ENCODE measurements at places on chromosomes 11 and 22. TPM values are rescaled to one million over a fixed set of nuclear protein-coding genes. Genes with fewer than 3 reads are reported as not detected.

OR5P2 gene
- not detected for total RNA-seq

SCGB1D4 gene
- not detected for total RNA-seq

IGLL1 gene
- total RNA-seq = not detected

MAPK11 gene
- 10.4 TPM for total RNA-seq

GAL3ST3 gene
- not detected for total RNA-seq

AQP11 gene
- 0.27 TPM for total RNA-seq

GLB1L3 gene
- not detected for total RNA-seq

MIOX gene
- total RNA-seq = 0.63 TPM

ANKK1 gene
- 1.3 TPM for total RNA-seq

OR9I1 gene
- total RNA-seq = not detected

TRIM5 gene
- 28.6 TPM for total RNA-seq

PRRG4 gene
- 1.2 TPM for total RNA-seq

STK33 gene
- 0.20 TPM for total RNA-seq

DMC1 gene
- 0.56 TPM for total RNA-seq

TEX54 gene
- not detected for total RNA-seq

OR51T1 gene
- total RNA-seq = not detected

BIK gene
- 10.0 TPM for total RNA-seq

OR8G1 gene
- not detected for total RNA-seq

ACTN3 gene
- total RNA-seq = not detected

NF2 gene
- total RNA-seq = 98.3 TPM

GALNT18 gene
- total RNA-seq = 9.0 TPM

RIMBP3C gene
- 0.14 TPM for total RNA-seq

SYCE3 gene
- 1.2 TPM for total RNA-seq

FCHSD2 gene
- total RNA-seq = 14.0 TPM

MMP12 gene
- not detected for total RNA-seq

EFCAB6 gene
- 0.93 TPM for total RNA-seq

SMDT1 gene
- 96.7 TPM for total RNA-seq

OR2AG2 gene
- total RNA-seq = 0.37 TPM

ZNF280A gene
- total RNA-seq = not detected

FXYD6 gene
- not detected for total RNA-seq

ADAMTS15 gene
- 0.70 TPM for total RNA-seq

IFTAP gene
- total RNA-seq = 18.6 TPM

SLC25A45 gene
- 3.9 TPM for total RNA-seq

CECR2 gene
- not detected for total RNA-seq

COX8A gene
- 461 TPM for total RNA-seq

TMEM191C gene
- total RNA-seq = 1.4 TPM

RAB38 gene
- 80.9 TPM for total RNA-seq

OR8D1 gene
- total RNA-seq = not detected

ESAM gene
- total RNA-seq = 0.19 TPM

CNTN5 gene
- total RNA-seq = not detected

P4HA3 gene
- total RNA-seq = 0.93 TPM

OR52N4 gene
- not detected for total RNA-seq

SERGEF gene
- 26.1 TPM for total RNA-seq

INTS4 gene
- total RNA-seq = 25.2 TPM

TPH1 gene
- 0.20 TPM for total RNA-seq

SLC22A12 gene
- not detected for total RNA-seq

FGF19 gene
- total RNA-seq = not detected

SCGB1D2 gene
- total RNA-seq = not detected

GGTLC2 gene
- total RNA-seq = not detected

All from MCF 10A (cell line).